ENCODE measurements at places on chromosomes 6 and 20.

- DNase-seq: no peak
Measured at GRCh38 chr6:19297880-19298279, 539.3 kb upstream of the ID4 start.

- DNase-seq: no peak
Measured at GRCh38 chr20:62572980-62573379, 69.3 kb upstream of the SLCO4A1 start.

DNA sequence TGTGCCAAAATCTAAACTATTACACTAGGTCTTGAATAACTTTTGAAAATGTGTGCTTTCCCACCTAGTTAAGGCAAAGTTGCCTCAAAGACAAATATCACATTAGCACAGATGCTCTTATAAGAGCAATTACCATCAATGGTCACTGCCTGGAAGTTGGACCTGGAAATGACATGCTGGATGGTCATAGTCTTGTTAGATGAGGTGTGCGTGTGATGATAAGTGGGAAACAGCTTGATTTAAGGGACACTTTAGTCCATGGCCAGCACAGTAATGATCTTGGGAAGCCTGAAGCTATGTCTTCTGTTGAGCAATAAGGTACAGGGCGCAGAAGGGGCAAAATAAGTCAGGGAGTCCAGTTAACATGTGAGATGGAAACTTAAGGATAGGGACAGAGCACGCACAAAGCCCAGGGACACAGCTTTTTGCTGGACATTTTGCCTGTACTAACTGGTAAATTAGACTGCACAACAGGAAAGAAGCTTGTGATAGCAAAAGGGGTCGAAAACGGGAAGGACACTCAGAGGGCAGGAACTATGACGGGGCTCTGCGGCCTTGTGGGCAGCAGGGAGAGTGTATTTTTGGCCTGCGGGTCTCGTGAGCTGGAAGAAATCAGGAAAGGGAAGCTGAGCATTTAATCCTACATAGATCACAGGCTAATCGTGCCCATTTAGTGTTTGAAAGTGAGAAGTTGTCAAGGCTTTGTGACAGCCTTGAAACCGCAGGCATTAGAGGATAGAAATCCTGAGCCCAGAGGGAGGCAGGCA is 66.7 kb upstream of the BMP2 start:
- DNase-seq: no peak

- DNase-seq: no peak
Measured at GRCh38 chr20:32907886-32908285, 49.2 kb downstream of the EFCAB8 start.

DNA sequence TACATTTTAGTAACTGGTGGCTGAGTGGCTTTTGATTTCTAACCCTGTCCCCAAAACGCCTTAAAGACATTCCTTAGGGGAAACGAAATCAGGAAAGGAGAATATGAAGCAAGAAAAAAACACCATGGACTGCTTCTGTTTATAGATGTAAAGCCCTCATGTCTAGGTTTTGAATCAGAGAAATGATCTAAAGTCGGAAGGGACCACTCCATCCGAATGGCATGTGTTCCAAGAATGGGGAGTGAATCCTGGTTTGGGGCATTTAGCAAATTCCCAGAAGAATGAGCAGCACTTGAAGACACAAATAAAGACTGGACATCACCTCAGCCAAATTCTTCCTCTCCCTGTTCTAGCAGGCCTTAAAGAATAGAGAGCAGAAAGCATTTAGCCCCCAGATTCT is 65.6 kb downstream of the CAP2 start:
- no peak for DNase-seq

- no peak for DNase-seq
Measured at GRCh38 chr6:72414657-72415056, 207.2 kb upstream of the KCNQ5 start.

GRCh38 chr6:4369616-4370015 is 234.2 kb upstream of the ECI2 start:
- DNase-seq: no peak

GRCh38 chr6:170102582-170103481 is 188.0 kb downstream of the DLL1 start:
- DNase-seq: no peak

GRCh38 chr6:153392156-153392555 is 261.1 kb upstream of the RGS17 start:
- no peak for DNase-seq

DNA sequence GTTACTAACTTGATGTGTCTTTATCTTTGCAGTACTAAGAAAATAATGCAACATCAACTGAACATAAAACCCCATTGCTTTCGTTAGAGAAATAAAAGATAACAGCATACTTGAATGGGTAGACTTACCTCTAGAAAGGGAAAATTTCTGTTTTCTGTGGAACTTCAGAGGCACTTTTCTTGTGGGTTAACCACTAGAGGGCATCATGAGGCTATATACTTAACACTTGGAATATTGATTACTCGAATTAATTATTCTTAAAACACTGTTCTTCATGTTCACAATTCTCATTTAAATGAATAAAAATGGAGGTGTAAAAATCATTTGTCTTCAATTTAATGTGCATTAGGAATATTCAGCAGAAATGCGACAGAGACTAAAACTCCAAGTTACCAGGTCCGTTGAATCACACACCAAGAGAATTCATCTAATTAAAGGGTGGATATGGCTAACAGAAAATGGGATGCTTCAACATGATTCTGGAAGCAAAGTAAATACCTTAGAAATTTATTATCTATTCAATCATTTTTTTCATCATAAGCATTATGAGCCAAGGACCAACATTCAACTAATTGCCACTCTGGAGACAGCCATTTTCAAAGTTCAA is 330.8 kb upstream of the PREP start:
- no peak for DNase-seq

- peak; percentile 1 for DNase-seq
Measured at GRCh38 chr20:10218536-10219451, at the start of gene SNAP25. Gene SNAP25 (plus strand): TSS chr20:10218830. CDS start chr20:10275492, 56,662 bp downstream.

DNA sequence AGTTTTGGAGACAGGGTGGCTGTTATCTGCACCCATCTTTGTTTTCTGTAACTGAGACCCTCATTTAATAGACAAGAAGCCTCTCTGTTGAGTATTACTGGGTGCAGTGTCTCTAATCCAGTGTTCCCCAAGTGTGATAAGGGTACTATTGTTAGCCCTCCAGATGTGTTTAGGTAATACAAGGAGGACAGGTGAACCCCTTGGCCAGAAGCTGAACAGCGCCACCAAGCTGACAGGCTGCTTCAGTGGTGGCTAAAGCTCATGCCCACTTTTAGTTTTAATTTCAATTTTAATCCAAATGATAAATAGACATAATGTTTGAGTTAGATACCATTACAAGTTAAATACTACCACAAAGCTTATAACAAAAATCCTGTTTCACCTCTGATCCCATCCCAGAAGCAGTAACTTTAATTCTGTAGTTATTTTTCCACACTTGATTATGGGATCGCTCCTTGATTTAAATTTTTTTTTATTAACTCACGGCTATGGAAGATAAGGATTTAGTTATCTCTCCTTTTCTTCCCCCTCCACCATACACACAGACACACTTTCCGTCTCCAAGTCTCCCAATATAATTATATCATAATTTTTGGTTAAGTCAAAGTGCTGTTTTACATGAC is 8.4 kb upstream of the STK35 start:
- no peak for DNase-seq

DNA sequence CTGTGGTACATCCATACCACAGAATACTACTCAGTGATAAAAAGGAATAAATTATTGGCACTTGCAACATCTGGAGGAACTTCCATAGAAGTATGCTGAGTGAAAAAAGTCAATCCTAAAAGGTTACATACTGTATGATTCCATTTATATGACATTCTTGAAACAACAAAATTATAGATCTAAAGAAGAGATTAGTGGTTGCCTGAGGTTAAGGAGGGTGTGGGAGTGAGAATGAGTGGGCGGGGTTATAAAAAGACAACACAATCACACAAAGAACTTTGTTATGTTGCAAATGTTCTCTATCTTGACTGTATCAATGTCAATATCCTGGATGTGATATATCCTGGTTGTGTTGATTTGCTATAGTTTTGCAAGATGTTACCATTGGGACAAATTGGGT is 21.2 kb downstream of the SNRPB start:
- DNase-seq: no peak

GRCh38 chr6:88599571-88599970 is 363.8 kb downstream of the RNGTT start:
- no peak for DNase-seq

GRCh38 chr6:17995414-17995813 is 8.0 kb upstream of the KIF13A start:
- no peak for DNase-seq

- DNase-seq: no peak
Measured at GRCh38 chr6:155384321-155384952, 70.2 kb upstream of the TFB1M start.

GRCh38 chr6:149482545-149483333 is 2.1 kb downstream of the ZC3H12D start:
- DNase-seq: no peak

DNA sequence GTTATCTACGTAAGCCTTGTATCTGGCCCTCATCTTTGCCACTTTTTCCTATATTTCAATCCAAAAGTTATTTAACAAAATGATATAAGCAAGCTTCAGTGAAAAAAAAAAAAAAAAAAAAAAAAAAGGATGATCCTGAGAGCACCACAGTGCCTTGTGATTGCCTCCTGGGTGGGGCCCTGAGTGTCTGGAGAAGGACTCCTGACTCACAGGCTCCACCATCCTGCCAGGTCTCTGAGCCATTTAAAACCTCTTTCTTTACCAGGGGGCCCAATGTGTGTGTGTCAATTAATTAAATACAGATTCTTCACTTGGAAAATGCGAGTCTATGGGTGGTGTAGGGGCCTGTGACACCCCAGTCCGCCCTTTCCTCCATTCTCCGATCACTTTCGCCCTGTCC is 105.2 kb downstream of the SMOC2 start:
- DNase-seq: no peak

- no peak for DNase-seq
Measured at GRCh38 chr6:50143011-50143719, 93.4 kb upstream of the DEFB112 start.

DNA sequence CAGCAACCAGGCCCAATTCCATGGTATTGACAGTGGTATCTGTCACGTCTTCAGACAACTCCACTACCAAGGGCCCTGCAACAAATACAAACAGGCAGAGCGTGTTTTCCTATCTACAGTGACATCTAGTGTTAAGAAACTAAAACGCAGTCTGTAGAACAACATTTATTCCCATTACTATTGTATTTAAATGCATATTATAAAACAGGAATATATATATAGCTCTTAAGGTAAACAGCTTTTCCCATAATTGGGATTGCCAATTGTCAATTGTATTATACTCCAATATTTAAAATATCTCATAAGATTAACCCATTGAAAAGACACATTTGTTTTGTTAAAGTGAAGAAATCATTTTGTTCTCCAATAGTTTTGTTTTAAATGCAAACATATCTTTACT is 97.2 kb downstream of the KIF16B start:
- peak; percentile 15 for DNase-seq

GRCh38 chr6:167442245-167442644 is 117.4 kb downstream of the TTLL2 start:
- no peak for DNase-seq

- no peak for DNase-seq
Measured at GRCh38 chr6:13011612-13012146, 295.1 kb downstream of the PHACTR1 start.

DNA sequence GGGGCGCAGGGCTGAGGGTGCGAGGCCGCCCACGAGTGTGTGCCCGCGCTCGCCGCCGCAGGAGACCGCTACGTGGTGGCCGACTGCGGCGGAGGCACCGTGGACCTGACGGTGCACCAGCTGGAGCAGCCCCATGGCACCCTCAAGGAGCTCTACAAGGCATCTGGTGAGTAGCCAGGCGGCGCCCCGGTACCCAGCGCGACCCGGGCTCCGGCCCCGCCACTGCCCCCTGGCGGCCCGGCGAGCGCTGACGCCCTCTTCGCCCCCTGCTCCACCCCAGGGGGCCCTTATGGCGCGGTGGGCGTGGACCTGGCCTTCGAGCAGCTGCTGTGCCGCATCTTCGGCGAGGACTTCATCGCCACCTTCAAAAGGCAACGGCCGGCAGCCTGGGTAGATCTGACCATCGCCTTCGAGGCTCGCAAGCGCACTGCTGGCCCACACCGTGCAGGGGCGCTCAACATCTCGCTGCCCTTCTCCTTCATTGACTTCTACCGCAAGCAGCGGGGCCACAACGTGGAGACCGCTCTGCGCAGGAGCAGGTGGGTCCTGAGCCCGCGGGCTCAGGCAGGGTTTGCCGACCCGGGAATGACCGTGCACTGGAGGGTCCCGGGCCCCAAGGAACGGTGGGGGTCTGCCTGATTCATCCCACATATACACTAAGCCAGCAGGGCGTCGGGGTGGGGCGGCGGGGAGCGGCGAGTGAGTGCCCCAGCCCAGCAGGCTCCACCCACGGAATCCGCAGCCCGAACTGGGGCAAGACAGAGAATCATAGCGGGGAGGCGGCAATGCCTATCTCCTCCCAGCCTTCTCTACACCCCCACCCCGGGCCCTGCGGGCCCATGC is 17.4 kb downstream of the HSPA12B start:
- no peak for DNase-seq

DNA sequence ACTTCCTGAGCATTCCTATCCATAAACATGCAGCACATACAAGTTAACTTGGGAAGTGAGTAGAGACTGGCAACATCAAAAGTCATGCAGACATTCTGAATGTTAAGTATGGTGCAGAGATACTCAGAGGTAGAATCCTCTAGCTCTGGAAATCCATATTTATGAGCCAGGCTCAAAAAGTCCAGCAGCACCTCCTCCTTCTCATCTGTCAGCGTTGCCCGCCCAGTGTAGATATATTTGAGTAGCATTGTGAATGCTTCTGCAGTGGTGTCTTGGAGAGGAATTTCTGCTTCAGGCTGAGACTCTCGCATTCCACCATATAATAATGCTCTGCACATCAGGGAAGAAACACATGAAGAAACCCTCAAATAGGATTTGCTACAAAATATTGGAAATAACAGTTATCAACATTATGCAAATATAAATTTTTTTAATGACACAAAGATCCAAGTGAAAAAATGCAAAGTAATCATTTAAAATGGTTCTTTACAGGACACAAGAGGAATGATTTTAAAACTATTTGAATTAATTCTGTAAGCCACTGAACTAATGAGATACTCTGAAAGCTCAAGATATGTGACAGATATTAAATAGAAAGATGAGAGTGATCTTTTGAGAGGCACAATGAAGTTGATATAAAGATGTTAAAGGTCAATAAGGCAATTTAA is 45.6 kb downstream of the BTBD9 start:
- DNase-seq: no peak

DNA sequence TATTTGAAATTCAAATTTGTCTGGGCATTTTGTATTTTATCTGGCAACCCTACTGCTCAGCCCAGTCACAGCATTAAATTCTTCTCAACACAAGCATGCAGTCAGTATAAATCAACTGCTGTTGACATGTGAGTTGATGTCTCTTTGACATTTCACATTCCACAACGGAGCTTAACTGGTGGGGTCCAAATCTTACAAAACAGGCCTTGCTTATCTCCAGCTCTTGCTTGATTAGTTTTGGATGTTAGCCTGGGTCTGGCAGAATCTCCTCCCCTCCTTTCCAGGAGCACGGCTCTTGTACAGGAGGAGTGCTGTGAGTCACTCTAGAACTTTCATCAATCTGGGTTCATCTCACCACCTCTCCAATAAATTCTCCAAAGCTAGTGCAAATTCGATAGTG is 80.8 kb upstream of the PHACTR1 start:
- DNase-seq: no peak

- no peak for DNase-seq
Measured at GRCh38 chr6:24872779-24873178, 63.0 kb downstream of the RIPOR2 start.
